ENCODE measurements at places on chromosomes 3 and 15. TPM values are rescaled to one million over a fixed set of nuclear protein-coding genes. Genes with fewer than 3 reads are reported as not detected.

GRCh38 chr15:85404176-85404917 is 23.9 kb downstream of the AKAP13 start:
- DNase-seq: no peak

GRCh38 chr15:87487484-87487883 is 769.1 kb downstream of the NTRK3 start:
- DNase-seq: no peak

- DNase-seq: no peak
Observed at GRCh38 chr15:76203346-76204108, 107.7 kb downstream of the ETFA start.

- no peak for DNase-seq
Observed at GRCh38 chr3:134988666-134989065, 193.6 kb downstream of the EPHB1 start.

DNA sequence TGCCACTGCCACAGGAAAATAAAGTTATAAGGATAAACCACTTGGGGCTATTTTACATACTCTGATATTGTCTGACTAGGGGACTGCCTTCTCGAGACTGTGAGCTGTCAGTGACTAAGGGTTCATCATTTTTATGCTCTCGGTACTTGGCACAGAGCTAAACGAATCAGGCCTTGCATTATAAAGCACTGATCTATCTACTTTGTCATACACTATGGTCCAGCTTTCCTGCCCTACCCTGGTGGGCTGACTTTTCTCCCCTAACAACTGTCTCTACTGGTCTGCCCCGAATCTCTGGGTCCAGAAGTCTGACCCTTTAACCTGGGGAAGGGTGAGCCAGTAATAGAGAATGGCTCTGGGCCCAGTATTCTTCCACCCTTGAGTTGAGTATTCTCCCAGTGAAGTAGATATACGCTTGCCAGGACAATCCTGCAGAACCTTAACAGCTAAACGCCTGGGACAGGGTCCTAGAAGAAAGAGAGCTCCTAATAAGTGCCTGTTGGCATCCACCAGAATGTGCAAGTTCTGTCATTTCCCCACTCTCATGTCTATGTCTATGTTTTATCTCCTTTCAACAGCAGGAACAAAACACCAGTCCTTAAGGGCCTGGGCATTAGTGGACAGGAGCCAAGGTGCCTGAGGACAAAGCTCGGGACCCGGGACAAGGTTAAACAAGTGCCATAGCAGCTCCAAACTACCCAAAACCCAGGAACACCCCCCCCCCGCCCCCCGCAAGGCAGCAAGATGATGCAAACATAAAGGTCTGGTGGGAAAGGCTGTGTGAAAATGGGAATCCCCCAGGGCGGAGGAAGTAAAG is 1.2 kb downstream of the LARP6 start:
- DNase-seq: peak; percentile 54

DNA sequence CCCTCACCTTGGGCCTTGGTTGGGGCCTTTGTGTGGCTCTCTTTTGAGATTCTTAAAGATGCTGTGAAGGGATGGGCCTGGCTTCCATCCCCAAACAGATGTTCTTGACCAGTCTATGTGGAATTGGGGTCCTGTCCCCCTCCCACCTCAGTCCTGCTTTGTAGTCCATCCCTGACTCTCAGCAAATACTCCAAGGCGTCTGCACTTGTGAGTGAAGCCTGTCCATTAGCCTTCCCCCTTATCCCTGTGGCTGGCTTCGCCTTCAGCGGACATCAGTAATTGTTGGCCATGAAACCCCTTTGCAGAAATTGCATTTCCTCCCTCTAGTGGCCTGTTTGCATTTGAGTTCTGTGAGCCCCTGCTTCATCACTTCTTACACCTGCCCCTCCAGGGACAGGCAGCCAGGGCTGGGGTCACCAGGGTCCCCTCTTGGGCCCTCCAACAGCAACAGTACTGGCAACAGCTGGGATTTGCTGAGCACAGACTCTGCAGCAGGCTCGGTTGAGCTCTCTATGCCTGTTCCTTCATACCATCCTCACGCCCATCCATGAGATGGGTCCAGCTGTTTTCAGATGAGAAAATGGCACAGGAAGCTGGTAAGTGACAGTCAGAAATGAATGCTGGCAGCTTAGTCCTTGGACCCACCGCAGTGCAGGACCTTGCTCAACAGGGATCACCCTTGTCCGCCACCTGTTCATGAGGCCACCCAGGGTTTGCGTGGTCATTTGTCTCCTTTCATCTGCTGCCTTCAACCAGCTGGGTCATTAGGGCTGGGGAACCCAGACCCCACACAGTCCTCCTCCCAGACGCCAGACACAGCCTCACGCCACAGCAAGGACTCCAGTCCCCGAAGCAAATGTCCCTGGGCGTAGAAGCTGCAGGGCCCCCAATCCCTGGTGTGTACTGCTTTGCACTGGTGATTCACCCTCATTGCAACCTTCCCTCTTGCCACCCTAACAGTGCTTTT is 8.9 kb upstream of the LRRK1 start:
- DNase-seq: no peak

- DNase-seq: no peak
Observed at GRCh38 chr3:47540281-47540680, 26.8 kb upstream of the ELP6 start.

Gene GHSR
- total RNA-seq: not detected

GRCh38 chr15:39075311-39075710 is 505.6 kb upstream of the THBS1 start:
- no peak for DNase-seq

DNA sequence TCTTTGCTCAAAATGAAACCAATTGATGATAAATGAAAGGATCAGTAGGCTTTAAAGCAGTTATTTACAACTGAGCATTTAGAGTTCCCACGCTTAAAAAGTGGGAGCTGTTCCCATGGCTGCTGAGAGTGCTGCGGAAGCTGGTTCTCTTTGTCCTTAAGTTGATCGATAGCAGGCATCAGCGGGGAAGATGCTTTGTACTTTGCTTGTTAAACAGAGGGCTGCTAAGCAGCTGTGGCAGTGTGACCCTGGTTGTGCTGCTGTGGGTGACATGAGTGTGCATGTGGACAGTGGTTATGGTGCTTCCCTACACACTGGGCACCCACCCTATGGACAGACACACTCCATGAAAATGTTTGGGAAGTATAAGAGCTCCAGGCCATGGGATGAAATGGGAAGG is 96.3 kb downstream of the PTPRG start:
- DNase-seq: no peak

Gene SPRED1
- total RNA-seq: 7.3 TPM

DNA sequence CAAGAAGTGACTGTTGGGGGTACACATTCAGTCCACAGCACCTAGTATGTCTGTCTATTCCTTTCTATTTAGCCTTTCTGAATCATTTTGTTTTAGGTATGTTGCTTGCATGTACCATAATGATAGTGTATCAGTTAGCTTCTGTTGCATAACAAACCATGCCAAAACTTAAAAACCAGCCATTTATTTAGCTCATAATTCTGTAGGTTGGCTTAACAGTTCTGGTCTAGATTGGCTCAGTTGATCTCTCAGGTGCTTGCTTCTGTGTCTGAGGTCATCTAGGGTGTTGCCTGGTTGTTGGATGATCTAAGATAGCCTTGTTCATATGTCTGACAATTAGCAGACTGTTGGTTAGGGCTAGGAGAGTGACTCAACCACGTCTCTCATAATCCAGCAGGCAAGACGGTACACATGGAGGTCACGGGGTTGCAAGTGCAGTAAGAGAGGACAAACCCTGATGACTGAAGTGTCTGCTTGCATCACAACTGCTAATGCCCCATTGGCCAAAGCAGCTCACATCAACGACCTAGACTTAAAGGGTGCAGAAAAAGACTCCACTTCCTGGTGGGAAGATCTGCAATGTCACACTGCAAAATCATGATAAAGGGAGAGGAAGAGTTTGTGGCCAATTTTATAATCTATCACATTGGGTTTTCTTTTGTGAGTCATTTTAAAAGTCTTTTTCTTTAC is 6.8 kb upstream of the PDCD6IP start:
- DNase-seq: no peak

Gene CD96
- 0.32 TPM for total RNA-seq
